ENCODE measurements at places on chromosomes 7 and 10. TPM values are rescaled to one million over a fixed set of nuclear protein-coding genes. Genes with fewer than 3 reads are reported as not detected.

Gene SKIDA1
- total RNA-seq, result 1.9 TPM

GRCh38 chr10:128848810-128849209 lies 618.2 kb upstream of the MGMT start:
- no peak for DNase-seq

- DNase-seq, result no peak
These were observed 20.2 kb downstream of the TOMM7 start for GRCh38 chr7:22802426-22802825.

- no peak for DNase-seq
These were observed 61.9 kb downstream of the SGMS1 start for GRCh38 chr10:50561816-50562215.

DNA sequence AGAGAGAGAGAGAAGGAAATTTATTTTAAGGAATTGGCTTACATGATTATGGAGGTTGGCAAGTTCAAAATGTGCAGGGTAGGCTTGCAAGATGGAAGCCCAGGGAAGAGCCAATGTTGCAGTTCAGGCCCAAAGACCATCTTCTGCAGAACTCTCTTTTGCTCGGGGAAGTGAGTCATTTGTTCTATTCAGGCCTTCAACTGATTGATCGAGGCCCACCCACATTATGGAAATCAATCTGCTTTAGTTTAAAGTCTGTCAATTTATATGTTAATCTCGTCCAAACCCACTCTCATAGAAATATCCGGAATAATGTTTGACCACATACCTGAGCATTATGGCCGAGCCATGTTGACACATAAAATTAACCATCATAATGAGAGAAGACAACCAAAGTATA lies 113.3 kb upstream of the CXCL12 start:
- no peak for DNase-seq

Gene STEAP2
- total RNA-seq, result 3.8 TPM

- no peak for DNase-seq
These were observed 686.9 kb downstream of the AUTS2 start for GRCh38 chr7:70285187-70285586.

DNA sequence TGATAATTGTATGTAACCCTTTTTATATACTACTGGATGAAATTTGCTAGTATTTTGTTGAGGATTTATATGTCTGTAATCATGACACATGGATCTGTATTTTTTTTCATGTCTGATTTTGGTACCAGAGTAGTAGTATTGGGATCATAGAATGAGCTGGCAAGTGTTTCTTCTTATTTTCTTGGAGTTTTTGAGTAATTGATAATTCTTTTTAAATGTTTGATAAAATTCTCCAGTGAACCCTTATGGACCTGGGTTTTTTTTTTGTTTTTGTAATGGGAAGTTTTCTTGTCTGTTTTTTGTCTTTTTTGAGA lies 28.4 kb downstream of the ZNF33A start:
- DNase-seq, result no peak
